ENCODE measurements at places on chromosomes 6 and 20.

DNA sequence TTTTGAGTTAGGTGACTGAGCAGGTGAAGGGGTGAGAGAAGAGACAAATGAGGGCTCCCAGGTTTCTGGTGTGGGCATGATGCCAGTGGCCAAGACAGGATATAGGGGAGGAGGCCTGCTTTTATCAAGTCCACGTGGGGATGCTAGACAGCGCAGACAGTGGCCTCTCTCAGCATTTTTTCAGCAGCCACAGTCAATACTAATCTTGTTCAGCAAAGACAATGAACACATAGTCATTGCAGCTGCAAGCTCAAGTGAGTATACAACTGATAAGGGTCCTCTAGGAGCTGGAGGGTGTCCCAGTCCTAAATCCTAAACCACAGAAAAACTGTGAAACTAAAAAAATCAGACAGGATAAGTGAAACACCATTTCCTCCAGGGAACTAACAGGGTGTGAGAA is 48.6 kb downstream of the UQCC1 start:
- no peak for DNase-seq

DNA sequence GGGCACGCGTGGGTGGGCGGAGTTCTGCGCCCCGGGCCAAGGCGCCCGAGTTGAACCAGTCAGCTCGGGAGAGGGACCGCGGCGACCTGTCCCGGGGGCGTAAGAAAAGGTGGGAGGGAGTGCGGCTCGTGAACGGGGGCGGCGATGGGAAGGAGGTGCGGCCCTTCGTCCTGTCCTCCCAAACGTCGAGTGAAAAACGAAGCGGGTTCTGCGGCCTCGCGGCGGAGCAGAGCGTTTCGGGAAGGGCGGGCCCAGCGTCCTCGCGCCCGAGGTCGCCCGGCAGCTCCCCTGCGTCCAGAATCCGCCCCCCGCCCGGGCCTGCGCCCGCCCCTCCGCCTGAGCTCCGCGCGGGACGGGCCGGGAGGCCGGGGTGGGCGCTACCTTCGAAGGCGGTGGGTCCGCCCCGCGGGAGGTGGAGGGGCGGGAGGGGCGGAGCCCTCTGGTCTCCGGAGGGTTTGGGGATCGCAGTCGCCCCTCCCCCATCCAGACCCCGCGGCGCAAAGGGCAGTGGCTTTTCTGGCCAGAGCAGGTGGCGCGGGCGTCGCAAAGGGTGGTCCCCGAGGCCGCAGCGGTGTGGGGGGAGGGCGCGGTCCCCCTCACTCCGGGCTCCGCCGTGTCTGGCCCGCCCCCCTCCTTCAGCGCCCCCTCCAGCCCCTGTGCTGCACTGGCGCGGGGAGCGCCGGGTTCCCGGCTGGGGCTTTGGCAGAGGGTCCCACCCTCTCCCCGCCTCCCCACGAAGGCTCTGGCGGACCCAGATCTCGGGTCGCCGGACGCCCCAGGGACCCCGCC is 838 bp downstream of the STMN3 start:
- DNase-seq: no peak

GRCh38 chr20:873875-874607 is 40.5 kb downstream of the FAM110A start:
- DNase-seq: no peak

- DNase-seq: no peak
Measured at GRCh38 chr6:137729866-137730629, 137.0 kb upstream of the TNFAIP3 start.

- no peak for DNase-seq
Measured at GRCh38 chr6:53938810-53939209, 144.0 kb downstream of the LRRC1 start.

DNA sequence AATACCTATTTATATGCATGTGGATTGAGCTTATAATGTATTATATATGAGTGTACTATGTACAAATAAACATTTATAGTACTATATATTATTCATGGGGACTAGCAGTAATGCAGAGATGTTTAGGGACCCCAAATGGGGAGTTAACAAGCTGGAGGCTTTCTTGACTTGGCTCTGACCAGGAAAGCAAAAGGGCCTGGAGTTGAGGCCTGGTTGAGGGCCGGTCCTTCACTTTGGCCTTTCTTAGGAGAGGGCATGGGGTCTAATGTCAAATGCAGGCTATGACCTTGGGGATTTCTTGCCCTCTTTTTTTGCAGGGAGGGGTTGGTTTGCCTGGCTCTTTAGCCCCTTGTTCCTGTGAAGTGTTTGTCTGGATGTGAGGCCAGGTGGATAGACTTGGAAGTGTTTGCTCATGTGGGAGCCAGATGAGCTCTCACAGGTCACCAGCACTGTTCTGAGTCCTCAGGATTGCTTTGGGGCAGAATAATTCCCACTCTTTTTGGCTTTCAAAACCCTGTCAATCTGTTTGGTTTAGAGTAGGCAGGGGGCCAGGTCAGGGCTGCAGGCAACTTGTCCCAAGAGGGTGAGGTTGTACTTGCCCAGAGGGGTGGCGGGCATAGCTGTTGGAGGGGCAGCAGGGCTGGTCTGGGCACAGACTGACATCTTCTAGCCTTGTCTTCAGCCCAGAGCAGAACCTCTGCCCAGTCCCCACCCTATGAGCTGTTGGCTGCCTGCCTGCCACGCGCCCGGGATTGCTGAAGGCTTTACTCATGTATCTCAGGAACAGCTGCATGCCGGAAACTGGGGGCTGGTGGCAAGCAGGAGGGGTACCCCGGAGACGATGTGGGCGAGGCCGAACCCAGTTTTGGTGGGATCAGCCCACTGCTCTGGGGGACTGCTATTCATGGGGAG is 14.6 kb downstream of the TJAP1 start:
- peak; percentile 95 for DNase-seq

Data from gastrocnemius medialis (tissue), 4 donors.